ENCODE measurements at places on chromosomes 12 and 14. TPM values are rescaled to one million over a fixed set of nuclear protein-coding genes. Genes with fewer than 3 reads are reported as not detected.

Gene BCL11B
- 0.23 TPM for total RNA-seq

Gene SLC4A8
- total RNA-seq: 18.8 TPM

Gene CHGA
- total RNA-seq: not detected

DNA sequence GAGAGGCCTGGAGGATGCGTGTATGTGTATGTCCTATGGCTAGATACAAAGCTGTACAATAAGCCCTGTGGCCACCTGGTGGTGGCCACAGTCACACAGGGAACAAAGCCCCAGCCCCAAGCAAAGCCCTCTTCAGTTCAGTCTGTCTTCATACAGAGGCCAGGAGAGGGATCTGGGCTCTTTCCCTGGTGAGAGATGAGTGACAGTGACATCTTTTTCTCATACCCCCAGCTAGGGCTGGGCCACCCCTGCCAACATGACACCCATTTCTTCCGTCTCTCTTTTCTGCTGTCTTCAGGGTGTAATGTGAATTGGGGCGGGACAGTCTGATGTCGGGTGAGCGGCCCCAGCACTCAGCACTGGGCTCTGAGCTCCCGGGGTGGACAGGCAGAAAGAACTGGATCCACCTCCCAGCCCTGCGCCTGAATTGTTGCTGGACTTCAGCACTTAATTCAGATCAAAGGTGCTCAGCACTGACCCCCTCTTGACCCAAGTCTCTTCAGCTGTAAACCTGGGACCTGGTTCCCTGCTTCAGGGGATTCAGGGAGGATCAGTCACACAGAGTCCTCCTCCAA lies 59.8 kb downstream of the SERPINA3 start:
- DNase-seq: no peak
- no peaks in the 10 kb centered on the region for H3K4me1 ChIP-seq
- H3K36me3 ChIP-seq: no peaks in the 10 kb centered on the region
- no peak overlapping the region for H3K27ac ChIP-seq

DNA sequence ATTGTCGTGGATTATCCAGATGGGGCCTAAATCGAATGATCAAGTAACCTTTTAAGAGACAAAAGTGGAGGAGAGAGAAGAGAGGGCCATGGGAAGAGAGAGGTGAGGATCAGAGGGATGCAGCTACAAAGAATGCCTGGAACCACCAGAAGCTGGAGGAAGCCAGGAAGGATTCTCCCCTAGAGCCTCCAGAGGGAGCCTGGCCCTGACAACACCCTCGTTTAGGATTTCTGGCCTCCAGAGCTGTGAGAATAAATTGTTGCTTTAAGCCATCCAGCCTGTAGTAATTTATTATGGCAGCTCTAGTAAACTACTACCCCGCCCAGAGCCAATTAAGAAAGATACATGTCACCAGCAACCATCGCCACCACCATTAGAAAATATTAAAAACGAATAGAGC lies 46.2 kb upstream of the GSC start:
- H3K27me3 ChIP-seq: no peaks in the 10 kb centered on the region
- no peaks in the 10 kb centered on the region for H3K4me1 ChIP-seq
- no peak overlapping the region for H3K4me3 ChIP-seq
- no peak for DNase-seq
- no peak overlapping the region for H3K27ac ChIP-seq

DNA sequence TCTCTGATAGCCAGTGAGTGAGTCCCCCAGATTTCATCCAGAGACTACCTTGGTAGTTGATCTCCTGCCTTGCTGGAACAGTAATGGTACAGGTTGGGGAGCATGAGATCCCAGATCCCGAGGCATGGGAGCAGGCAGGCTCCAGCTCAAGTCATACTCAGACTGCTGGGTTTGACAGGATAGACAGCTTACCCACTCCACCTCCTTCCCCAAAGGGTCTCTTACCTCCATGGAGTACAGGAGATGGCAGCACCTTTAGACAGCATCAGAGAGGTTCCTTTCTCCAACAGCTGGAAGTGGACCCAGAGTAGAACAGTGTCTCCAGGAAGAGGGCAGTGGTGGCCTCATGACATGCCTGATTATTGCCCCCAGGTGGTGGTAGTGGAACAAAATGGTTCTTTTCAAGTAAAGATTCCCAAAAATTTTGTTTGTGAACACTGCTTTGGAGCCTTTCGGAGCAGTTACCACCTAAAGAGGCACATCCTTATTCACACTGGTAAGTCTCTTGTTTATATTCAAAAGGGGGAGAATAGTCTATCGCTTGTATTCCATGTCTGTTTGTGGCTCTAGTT lies 4.9 kb upstream of the CSAD start:
- H3K4me3 ChIP-seq: no peak overlapping the region
- H3K27ac ChIP-seq: no peak overlapping the region
- peaks cover 19% of the 10 kb centered on the region for H3K36me3 ChIP-seq
- no peak for DNase-seq

- H3K36me3 ChIP-seq: no peaks in the 10 kb centered on the region
- no peak for DNase-seq
- no peaks in the 10 kb centered on the region for H3K27me3 ChIP-seq
- no peak overlapping the region for H3K27ac ChIP-seq
Measured at GRCh38 chr14:96271421-96271762, 15.4 kb downstream of the BDKRB1 start.

DNA sequence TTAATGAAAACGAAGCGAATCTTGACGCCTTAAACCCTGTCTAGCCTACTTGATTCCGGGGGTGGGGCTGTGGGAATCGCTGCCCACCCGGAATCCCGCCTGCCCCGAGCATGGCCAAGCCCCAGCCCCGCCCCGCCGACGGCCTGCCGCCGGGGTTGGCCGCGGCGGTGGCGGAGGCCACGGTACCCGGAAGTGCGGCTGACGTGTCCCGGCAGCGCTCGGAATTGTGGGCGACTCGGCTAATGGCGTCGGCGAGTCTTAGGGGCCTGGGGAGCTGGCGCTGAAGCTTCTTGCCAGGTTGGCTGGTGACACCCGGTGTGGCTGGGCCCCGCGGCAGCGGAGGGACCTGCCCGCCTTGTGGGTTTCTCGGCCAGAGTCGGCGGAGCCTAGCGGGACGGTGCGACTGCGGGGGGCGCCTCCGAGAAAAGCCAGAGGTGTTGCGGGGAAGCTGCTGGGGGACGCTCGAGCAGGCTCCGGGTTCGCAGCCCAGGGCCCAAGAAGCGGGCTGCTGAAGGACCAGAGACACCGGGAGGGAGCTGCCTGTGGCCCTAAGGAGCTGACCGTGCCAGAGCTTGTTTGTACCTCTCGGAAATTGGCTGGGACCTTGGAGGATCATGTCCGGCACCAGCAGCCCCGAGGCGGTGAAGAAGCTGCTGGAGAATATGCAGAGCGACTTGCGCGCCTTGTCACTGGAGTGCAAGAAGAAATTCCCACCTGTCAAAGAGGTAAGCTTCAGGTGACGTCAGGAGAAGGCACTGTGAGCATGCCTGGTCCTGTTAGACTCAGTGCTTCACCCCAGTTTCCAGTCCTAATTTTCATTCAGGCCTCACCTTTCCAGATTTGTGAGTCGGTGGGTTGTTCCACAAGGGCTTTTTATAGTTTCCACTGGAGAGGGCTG lies at the start of gene MON2:
MON2 (plus strand) TSS at position 233 of the 898 bp plus-strand sequence; CDS start at position 615, 382 bp downstream.
- H3K4me1 ChIP-seq: peaks cover 7% of the 10 kb centered on the region
- peak within 1 kb of the TSS; percentile 98 for H3K4me3 ChIP-seq
- DNase-seq: peak; percentile 22
- no peaks in the 10 kb centered on the region for H3K27me3 ChIP-seq
- no peaks in the 10 kb centered on the region for H3K36me3 ChIP-seq
- H3K27ac ChIP-seq: peak within 1 kb of the TSS; percentile 92

DNA sequence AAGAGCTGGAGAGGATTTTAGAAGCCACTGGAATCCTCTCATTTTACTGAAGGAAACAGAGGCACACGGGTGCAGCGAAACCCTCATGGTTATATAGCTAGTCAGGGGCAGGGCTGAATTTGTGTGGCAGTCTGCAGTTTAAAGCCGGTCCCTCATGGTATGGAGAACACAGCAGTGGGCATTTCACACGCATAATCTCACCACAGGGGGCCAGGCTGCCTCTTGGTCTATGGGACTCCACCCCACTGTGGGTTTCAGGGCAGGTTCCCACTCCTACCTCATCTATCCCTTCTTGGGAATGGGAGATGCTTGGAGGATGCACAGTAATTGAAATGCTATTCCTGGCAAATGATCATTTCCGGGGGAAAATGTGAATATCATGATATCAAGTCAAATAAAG lies 400.6 kb downstream of the RGS6 start:
- no peaks in the 10 kb centered on the region for H3K27me3 ChIP-seq
- no peak for DNase-seq
- no peaks in the 10 kb centered on the region for H3K4me1 ChIP-seq
- no peaks in the 10 kb centered on the region for H3K36me3 ChIP-seq
- no peak overlapping the region for H3K27ac ChIP-seq
- H3K4me3 ChIP-seq: no peak overlapping the region

DNA sequence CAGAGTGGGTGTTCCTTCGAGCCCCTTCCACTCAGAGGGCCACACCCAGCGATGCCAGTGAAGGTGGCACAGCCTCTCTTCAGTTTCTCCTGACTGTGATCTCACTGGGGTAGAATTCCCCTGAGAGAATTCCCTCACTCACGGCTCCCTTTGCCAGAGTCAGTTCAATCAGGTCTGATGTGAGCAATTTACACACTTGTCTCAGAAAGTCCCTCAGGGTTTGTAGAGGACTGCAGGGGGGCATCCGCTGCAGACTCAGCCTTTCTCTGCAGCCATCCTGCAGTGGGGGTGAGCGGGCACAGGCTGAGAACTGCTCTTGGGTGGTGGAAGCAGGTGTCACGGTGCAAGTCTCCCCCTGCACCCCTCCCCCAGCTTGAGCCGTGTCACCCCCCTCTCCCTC lies 205.4 kb upstream of the PRMT8 start:
- DNase-seq: no peak
- no peak overlapping the region for H3K27ac ChIP-seq
- H3K27me3 ChIP-seq: no peaks in the 10 kb centered on the region
- no peaks in the 10 kb centered on the region for H3K4me1 ChIP-seq

Measured in Panc1 (cell line).